ENCODE measurements at places on chromosomes 4 and X. TPM values are rescaled to one million over a fixed set of nuclear protein-coding genes. Genes with fewer than 3 reads are reported as not detected.

DNA sequence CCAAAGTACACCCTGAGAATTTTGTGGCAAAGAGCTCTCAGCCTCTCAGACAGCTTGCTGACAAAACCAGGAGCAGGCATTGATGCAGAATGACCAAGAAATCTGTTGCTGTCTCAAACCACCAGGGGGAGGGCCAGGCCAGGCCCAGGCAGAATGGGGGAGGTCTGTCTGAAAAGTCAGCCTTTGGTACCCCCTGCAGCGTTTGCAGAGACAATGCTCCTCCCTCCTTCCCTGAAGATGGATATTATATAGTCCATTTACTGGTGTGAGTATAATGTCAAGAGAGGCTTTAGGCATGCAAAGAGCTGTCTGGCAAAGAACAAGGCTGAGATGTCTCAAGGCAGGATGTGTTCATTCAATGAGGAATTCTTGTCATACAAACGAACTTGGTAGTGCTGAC is 52.9 kb upstream of the TRPC5OS start:
- DNase-seq, result peak; percentile 8

- no peak for DNase-seq
Observed at GRCh38 chr4:86718152-86718551, 124.0 kb downstream of the PTPN13 start.

DNA sequence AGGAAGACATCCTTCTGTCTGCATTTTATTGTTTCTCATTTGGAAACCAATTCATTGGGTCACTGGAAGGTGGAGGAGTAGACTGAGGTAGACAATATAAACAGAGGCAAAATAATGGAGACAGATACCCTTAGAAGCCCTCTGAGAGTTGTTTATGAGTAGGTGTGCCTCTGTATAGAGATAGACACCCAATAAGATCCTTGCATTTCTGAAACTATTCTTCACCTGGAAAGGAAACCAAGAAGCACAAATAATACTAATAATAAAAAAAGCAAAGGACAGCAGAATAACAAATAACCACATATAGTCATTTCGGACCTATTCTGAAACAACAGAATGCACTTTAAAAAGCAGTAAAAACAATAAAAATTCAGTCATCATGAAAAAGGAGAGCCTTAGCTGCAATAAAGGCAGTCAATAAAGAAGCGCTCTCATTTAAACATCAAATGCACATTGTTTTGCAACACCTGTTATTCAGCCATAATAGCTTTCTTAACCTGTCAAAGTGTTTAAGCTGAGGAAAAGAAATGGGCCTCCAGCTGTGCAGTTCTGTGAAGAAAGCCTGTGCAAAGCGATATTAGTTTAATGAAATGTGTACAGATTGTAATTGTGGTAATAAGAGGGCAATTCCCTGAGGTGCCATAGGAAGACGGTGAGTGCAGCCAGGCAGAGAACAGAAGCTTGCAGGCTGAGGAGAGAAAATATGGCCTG is 904.2 kb downstream of the STPG2 start:
- no peak for DNase-seq

DNA sequence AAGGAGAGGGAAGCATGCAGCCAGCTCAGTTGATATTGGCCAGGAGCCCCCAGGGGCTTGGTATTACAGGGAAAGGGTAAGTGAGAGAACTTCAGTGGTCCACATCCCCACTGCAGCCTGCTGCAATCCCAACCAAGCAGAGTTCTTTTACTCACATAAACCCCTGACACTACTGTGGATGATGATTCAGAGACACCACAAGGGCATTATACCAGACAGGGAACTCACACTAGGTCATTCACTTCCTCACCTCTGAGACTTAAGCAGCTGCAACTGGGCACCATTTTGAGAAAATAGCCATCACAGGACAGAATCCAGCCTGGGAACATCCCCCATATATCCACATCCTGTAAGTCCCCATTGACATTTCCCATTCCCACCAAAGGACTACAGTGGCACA is 248.0 kb downstream of the INPP4B start:
- no peak for DNase-seq

GRCh38 chrX:112614640-112615039 is 65.1 kb downstream of the LHFPL1 start:
- no peak for DNase-seq

DNA sequence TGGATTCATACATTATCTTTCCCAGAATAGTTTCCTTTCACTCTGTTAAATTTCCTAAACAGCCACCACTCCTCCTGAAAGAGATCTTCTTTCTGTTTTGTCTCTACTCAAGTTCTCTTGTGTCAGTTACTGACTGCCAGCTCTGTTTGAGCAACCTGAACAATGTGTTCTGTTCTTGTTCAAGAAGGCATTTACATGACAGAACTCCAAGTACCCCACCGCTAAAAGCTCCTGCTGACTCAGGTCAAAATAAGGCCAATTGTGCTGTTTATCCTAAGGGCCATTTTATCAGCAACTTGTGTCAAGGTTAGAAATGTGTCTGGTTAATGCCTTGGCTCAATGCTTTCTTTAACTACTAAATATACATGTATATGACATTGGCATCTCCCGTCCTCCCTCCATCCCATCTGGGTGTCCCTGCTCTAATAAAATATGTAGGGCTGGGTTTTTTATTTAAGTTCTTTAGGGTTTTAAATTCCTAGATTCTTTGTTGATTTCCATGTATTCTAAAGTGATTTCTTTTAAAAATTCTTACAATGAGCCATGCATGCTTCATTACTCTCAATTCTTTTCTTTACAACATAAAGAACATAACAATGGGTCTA is 144.3 kb upstream of the PAQR3 start:
- DNase-seq, result peak; percentile 4

DNA sequence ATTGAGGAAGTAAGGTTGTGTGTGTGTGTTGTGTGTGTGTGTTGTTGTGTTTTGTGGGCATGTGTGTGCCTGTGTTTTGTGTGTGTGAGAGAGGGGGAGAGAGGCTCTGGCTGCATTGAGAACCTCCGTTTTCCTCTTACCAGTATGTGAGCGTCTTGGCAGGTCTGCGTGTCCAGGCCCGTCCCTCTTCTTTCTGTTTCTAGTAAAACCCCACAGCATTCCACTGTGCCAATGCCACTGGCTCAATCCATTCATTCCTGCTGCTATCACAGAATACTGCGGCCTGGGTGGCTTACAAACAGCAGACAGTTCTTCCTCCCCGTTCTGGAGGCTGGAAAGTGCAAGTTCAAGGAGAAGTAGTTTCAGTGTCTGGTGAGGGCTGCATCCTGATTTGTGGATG is 15.5 kb upstream of the HTRA3 start:
- DNase-seq, result no peak

DNA sequence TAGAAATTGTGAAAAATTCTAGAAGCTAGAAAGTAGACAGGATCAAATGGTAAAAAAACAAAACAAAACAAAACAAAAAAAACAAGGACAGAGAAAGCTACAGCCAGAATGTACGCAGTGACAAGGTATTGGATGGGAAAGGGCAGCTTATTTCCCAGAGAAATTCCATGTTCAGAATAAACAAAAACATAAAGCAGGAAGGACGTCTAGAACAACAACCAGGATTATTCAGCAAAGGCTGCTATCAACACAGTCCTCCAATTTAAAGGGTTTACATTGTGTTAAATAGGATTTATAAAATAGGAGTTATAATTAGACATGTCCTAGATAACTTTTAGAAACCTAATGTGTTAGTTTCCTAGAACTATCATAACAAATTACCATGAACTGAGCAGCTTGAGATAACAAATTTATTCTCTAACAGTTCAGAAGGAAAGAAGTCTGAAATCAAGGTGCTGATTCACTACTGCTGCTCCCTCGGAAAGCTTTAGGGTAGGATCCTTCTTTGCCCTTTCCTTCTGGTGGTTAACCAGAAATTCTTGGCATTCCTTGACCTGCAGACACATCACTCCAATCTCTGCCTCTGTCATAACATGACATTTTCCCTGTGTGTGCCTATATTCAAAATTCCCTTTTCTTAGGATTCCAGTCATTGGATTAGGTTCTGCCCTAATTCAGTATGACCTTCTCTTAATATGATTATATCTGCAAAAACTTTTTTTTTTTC is 175.6 kb downstream of the SNCA start:
- no peak for DNase-seq

DNA sequence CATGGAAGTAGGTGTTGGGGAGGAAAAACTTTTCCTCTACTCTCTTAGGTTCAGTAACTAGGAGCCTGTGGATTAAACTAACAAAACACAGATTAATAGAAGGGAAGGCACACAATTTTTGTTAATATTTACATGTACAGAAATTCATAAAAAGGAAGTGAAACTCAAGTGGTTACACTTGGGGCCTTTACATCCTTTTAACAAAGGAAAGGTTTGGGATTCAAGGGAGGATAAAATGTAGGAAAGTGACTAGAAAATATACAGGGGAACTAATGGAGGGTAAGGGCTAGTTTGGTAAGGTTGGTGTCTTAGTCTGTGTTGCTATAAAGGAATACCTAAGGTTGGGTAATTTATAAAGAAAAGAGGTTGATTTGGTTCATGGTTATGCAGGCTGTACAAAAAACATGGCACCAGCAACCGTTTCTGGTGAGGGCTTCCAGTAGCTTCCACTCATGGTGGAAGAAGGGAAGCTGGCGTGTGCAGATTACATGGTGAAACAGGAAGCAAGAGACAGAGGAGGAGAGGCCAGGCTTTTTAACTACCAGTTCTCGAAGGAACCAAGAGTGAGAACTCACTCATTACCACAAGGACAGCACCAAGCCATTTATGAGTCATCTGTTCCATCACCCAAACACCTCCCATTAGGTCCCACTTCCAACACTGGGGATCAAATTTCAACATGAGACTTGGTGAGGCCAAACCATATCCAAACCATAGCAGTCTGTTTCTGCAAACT is 124.4 kb downstream of the CHRDL1 start:
- no peak for DNase-seq

- DNase-seq, result no peak
Observed at GRCh38 chrX:41881166-41881565, 42.2 kb downstream of the CASK start.

- no peak for DNase-seq
Observed at GRCh38 chr4:177301126-177301639, 8.5 kb upstream of the NEIL3 start.

DNA sequence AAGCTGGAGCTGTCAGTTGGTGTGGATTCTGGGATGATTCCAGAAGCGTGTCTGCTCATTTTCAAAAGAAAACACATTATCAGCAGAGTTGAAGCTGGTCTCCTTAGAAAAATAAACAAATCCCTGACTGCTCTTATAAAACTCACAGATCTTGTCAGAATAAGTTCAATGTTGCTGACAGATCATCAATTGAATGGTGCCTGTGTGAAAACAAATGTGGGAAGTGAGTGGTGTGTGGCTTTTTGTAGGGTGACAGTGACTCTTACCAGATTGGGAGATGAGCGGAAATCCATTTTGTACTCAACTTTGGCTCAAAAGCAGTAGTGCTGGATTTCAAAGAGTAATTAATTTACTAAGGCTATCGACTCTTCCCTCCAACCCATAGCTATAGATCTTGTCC is 807.8 kb downstream of the RAPGEF2 start:
- DNase-seq, result peak; percentile 19

GRCh38 chrX:140141444-140142029 is 176.2 kb upstream of the CXorf66 start:
- no peak for DNase-seq

- peak; percentile 18 for DNase-seq
Observed at GRCh38 chr4:152460488-152460887, 75.4 kb downstream of the FBXW7 start.

GRCh38 chr4:20253735-20254409 is 2.2 kb downstream of the SLIT2 start:
- peak; percentile 51 for DNase-seq

DNA sequence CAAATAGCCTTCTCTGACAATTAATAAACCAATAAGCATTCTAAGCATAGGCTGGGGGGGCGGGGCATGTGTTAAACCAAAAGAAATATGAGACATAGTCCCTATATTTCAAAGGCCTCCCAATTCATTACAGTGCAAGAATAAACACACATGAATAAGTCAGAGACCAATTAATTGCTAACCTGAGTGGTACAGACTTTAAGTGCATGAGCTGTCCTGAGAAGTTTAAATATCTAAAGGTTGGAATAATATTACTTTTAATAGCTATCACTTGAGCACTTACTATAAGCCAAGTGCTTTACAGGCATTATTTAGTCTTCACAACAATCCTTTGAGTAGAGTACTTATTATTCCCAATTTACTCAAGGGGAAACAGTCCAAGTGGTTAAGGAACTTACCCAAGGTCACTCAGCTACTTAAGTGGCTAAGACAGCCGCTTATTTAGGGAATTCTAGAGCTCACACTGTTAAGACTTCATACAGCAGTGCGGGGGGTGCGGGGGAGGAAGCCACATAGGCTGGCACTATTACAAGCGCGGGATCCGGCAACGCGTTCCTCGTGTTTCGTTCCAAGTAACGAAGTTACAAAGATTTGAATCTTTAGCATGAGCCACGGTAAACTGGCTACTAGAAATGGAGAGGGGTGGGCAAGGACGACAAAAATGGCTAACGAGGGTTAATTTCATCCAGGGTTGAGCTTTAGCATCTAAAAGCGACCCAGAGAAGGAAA is 1.4 kb downstream of the THOC2 start:
- DNase-seq, result peak; percentile 20

- no peak for DNase-seq
Observed at GRCh38 chr4:60930866-60931265, 269.3 kb upstream of the ADGRL3 start.

- no peak for DNase-seq
Observed at GRCh38 chr4:22676063-22676462, 16.7 kb upstream of the GBA3 start.

Gene AKAP14
- total RNA-seq, result not detected

Gene BTK
- total RNA-seq, result 13.9 TPM

Gene PCSK1N
- 131 TPM for total RNA-seq

Gene KLB
- not detected for total RNA-seq

Gene MAGEA4
- total RNA-seq, result not detected

Gene AR
- 13.6 TPM for total RNA-seq

Gene MAGEA2B
- not detected for total RNA-seq

Gene FABP2
- not detected for total RNA-seq

Gene PNPLA4
- 27.7 TPM for total RNA-seq

Gene RXFP1
- 1.4 TPM for total RNA-seq
